MV-4-11 (cell line): ENCODE measurements at places on chromosomes 6 and 20.

GRCh38 chr6:24323632-24324337, 34.1 kb downstream of the DCDC2 start:
- DNase-seq: no peak

- DNase-seq: no peak
These were observed 21.3 kb upstream of the SCGN start for GRCh38 chr6:25630508-25631278.

- no peak for DNase-seq
These were observed 102.8 kb upstream of the PHACTR1 start for GRCh38 chr6:12613811-12614210.

- DNase-seq: no peak
These were observed 131.1 kb upstream of the MYLIP start for GRCh38 chr6:15997586-15998388.

DNA sequence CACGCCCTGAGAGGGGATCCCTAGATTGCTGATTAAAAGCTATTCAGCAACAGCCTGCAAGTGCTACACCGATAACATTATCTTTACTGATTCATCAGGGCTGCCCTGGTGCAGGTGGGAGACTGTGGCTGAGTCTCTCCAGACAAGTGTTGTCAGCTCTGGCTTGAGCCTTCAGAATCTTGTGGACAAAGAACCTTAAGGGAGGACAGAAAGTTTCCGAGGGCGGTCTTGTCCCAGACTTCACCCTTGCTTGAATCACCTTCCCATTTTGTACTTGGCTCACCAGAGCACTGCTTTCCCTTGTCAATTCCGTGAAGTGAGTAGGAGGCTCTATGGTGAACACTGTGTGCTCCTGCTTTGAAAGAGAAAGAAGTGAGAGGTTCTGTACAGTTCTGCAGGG, 88.6 kb upstream of the PCSK2 start:
- DNase-seq: no peak

DNA sequence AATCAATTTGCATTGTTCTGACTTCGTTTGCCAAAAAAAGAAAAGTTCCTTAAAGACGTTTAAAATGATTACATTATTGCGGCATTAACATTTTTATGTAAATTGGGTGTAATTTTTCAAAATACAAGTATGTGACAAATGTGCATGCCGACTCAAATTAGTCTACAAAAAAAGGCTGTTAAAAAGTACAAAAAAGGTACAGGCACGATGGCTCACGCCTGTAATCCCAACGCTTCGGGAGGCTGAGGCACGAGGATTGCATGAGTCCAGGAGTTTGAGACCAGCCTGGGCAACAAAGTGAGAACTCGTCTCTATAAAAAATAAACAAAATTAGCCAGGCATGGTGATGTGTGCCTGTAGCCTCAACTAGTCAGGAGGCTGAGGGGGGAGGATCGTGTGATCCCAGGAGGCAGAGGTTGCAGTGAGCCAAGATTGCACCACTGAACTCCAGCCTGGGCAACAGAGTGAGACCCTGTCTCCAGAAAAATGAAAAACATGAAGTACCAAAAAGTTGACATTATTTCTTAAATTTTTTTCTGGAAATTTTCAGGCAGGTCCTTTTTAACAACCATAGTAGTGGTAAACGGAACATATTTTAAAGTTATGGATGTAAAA, 90.2 kb downstream of the PTPN1 start:
- DNase-seq: no peak

DNA sequence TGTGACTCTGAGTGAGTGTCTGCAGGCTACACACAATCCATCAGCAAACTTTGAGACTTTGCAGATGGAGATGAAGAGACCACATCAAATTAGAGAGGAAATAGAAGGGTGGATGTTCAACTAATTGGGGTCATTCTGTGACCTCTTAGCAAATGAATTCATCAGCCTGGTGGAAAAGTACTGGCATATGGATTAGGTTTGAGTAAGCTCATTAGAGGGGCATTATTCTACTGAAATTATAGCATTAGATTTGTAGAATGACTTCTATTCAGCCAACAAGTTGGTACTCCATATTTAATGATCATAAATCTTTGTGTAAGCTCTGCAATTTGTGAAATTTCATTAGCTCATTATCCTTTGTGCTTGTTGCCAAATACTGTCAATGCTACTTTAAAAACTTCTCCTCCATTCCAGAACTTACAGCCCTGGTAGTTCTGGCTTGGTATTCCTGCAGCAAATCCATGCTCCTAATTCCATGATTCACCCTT, 63.8 kb downstream of the ADTRP start:
- no peak for DNase-seq

- DNase-seq: no peak
These were observed 74.8 kb downstream of the PHACTR1 start for GRCh38 chr6:12791371-12791770.

DNA sequence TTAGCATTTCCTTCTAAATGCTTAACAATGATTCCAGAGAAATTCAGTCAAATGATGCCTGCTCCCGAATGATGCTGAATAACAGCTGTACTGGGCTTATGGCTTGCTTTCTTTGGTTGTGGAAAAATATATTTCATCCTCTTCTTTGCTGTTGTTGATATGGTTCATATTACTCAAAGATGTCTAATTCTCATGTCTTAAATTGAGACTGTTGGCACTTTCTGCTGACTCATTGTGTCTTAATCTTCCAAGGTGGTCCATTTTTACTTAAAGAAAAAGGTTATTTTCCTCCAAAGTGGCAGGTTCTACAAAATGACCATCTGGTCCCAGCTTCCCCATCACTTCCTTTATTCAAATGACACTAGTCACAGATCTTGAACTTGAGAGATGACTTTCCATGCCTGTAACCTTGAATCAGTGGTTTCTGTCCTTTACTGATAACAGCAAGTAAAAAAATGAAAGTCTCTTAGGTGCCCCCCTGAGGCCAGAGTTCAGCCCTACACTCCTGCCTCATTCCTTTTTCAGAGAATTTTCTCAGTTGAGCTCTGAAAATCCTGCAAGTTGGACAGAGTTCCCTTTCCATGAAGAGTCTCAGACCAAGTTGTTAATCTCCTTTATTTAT, 6.9 kb downstream of the SNAP25 start:
- no peak for DNase-seq

DNA sequence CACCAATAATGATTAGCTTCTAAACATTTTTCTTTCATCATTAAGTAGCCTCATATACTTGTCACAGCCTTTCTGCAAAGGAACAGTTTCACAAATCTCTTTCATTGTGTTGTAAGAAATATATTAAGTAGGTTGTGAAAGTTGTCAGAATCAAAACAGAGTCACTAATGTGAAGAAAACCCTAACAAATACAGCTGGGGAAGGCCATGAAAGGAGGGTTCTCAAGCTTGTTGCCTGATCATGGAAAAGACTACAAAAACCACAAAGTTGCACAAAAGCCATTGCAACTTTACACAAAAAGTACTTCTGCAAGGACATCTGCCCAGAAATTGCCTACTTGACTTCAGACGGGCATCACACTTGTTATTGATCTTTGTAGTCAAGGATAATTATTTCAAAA, 216.1 kb downstream of the ALDH8A1 start:
- DNase-seq: peak; percentile 16

DNA sequence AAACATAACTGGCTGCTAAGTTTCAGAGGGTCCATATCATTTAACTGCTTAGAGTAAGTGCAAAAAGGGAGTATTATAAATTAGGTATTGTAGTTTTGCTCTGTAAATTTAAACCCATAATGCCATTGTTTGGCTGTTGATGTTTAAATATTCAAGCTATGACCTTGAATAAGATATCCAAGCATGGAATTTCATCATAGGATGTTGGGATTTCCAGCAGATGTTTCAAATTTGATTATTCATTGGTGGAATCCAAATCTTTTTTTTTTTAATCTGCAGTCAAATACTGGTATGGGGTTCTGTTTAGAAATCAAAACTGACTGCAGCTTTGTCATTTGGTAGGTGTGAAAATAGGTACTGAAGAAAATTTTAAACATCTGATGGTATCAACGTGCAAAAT, 161.0 kb downstream of the KHDC1L start:
- no peak for DNase-seq

- DNase-seq: no peak
These were observed 199.3 kb downstream of the TFAP2C start for GRCh38 chr20:56828402-56828801.

DNA sequence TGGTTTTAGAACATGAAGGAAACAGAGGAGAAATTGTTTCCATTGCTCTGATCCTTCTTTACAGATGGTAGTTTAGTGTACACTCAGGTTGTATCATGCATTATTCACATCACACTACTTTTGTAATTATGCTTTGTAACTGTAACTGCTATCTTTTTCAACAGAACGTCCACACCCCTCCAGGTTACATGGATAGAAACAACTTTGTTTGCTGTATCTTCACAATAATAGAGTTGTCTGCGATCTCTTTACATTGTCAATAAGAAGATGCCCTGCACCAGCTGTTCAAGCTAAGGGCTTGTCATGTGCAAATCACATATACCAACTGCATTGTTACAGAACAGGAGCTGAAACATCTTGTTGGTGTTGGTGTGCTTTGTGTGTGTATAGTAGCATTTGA, 67.9 kb upstream of the MAP7 start:
- DNase-seq: no peak
